ENCODE measurements at places on chromosomes 5 and 9. TPM values are rescaled to one million over a fixed set of nuclear protein-coding genes. Genes with fewer than 3 reads are reported as not detected.

DNA sequence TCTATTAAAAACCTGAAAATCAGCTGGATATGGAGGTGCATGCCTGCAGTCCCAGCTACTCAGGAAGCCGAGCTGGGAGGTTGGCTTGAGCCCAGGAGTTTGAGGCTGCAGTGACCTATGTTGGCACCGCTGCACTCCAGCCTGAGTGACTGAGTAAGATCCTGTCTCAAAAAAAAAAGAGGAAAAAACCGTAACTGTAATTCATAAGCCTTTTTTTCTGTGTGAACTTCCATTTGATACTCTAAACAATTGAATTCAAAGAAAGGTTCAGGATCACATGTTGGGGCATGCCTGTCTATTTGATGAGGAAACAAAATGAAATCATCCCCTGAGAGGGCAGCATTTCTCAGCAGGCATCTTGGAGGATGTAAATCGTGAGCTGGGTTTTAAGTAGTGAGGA is 38.8 kb downstream of the ITGA2 start:
- DNase-seq = no peak

GRCh38 chr9:81626511-81626910 is 62.8 kb downstream of the TLE1 start:
- DNase-seq = no peak

DNA sequence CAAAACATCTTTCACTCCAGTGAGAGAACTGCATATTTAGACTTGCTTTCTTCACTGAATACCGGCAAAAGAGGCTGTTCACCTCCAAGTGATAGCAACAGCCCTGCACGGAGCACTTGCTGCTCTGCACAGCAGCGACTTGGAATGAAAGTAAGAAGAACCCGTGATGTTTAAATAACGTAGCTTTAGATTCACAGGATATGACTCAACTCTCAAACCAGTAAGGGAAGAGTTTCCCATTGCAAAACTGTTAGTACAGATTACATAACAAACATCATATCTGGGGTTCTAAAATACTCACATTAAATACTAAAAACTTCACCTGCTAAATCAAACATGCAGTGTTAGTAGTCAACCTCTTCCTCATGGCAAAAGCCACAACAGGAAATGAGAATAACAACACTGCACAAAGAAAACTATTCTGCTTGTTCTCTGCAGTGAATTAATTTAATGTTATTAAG is 203.4 kb downstream of the MCTP1 start:
- DNase-seq = no peak

- DNase-seq = no peak
Measured at GRCh38 chr9:7777771-7778170, 21.8 kb downstream of the DMAC1 start.

PCDHB10 gene
- 8.7 TPM for polyA plus RNA-seq

GRCh38 chr5:44565360-44565759 is 176.1 kb upstream of the FGF10 start:
- DNase-seq = no peak

ANKRD34B gene
- polyA plus RNA-seq = 0.11 TPM

- DNase-seq = no peak
Measured at GRCh38 chr9:33809506-33809905, 7.5 kb upstream of the UBE2R2 start.

STXBP1 gene
- 32.2 TPM for polyA plus RNA-seq

GRCh38 chr5:108028412-108028811 is 353.5 kb downstream of the FBXL17 start:
- DNase-seq = no peak

DNA sequence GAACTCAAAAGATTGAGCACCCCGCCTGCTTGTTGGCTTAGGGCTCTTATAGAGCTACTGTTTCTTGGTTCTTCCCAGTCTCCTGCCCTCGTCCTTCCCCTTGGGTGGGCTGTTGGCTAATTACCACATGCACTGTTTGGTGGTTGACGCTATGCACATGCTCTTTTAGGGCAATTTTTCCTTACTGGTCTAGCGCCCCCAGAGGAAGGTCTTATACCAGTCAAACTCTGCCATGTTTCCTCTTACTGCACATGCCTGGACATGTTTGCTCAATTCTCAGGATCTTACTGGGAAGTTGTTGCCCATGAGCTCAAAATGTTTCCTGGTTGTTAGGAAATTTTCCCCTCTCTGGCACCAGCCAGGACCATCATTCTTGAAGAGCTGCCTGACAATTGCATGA is 101.9 kb downstream of the SLC28A3 start:
- DNase-seq = no peak

DNA sequence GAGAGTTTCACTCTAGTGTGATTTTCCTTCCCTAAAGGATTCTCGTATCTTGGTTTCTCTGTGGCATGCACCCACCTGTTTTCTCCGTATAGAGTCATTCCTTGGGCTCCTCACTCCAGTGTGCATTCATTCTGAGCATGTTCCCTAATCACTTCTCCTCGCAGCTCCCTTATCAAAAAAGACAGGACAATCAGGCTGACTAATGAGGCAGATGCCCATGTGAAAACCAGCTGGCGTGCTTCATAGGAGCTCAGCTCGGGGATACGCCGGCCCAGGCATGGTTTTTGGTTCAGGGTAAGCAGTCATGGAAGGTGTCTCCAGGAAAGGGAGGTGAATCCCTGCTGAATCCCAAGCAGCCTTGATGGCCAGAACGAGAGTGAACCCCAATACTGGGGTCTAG is 41.2 kb upstream of the INSYN2B start:
- DNase-seq = no peak

GRCh38 chr9:86643946-86644674 is 289.9 kb upstream of the TUT7 start:
- DNase-seq = no peak

PTGER4 gene
- 12.6 TPM for polyA plus RNA-seq

DNA sequence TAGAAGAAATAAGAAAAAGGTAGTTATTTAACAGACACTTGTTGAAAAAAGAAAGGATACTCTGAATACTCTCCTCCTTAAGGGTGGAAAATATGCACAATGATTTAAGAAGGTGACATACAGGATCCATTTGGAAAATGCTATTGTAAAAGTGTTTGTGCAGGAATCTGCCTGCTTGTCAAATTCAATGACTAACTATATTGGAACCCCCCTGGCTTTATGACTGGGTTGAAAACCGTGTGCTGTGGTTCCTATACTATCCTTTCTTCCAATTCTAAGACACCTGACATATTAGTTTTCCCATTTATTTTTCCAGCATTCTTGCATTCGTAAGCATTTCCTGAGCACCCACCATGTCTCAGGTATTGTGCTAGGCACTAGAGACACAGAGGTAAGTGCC is 220.0 kb downstream of the GLIS3 start:
- DNase-seq = no peak

- no peak for DNase-seq
Measured at GRCh38 chr5:55492449-55492848, 42.3 kb downstream of the PLPP1 start.

AMACR gene
- polyA plus RNA-seq = 86.9 TPM

DNA sequence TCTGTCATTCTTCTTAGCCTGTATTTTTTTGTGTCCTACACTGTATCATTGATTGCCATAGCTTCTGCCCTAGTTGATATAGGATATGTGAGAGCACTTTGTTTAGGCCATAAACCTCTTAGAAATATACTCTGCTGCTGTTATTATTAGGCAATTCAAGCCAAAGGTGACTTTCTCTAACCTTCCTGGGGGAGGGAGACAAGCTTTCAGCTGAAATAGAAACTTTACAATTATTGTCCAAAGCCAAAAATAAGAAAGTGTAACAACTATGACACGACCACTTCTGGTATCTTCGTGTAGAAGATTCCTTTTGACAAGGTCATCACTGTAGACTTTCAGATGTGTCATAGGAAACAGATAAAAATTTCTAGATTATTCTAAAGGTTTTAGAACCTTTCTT is 12.2 kb upstream of the CSNK1A1 start:
- no peak for DNase-seq

DNA sequence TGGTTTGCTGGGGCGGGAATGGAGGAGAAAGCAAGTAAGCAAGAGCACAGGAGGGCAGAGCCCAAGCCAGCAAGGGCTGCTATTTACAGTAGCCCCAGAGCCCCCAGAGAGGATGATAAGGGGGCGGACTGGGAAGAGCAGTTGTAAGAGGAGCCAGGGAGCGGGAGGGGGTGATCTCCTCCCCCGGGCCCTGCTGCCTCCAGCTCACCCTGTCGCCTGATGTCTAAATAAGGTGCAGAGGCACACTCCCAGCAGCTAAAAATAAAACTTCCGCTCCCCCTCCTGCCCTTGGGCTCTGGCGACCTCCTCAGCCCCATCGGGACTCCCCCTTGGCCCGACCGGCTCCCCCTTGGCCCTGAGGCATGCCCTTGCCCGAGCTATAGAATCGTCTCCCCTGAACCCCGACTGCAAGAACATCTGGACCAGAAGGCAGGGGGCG is 14.4 kb upstream of the CCDC69 start:
- no peak for DNase-seq

DNA sequence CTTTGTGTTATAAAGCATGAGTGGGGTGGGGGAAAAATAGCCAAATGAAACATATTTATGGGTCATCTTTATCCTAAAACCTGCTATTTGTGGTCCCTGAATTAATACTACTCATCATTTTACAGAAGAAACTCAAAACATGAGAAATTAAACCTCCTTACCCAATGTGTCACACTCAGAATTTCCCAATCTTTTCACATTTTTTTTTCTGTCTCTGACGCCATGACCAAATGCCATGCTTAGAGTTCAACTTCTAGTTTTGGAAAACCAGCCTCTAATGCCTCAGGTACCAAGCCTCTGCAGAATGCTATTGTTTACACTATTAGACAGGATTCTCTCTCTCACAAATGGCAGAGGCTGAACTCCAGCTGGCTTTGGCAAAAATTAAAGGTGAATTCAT is 505.5 kb upstream of the WWC1 start:
- no peak for DNase-seq

MEGF9 gene
- 21.7 TPM for polyA plus RNA-seq

MYMK gene
- 0.28 TPM for polyA plus RNA-seq

NCS1 gene
- 29.2 TPM for polyA plus RNA-seq

- DNase-seq = peak; percentile 45
Measured at GRCh38 chr5:149035372-149035790, 27.5 kb downstream of the SH3TC2 start.

DNA sequence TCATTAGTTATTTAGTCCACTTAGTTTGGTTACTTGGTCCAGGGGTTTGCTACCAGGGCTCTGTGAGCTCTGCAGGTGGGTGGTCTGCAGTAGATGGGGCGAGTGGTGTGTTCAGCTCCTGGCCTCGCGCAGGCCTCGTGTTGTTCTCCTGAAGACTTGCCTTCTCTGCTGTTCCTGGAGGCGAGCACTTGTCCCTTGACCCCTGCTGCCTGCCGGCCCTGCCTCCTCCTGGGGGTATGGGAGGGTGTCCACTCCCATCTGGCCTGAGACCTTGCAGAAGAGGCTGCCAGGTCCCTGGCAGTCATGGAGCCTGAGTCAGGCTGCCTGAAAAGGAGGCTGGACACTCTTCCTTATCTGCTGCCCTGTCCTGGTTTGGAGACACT is 137.0 kb downstream of the CACNA1B start:
- DNase-seq = no peak

GRCh38 chr9:70105147-70105546 is 61.5 kb downstream of the MAMDC2 start:
- no peak for DNase-seq

- no peak for DNase-seq
Measured at GRCh38 chr5:28743025-28743715, 1704.8 kb upstream of the CDH9 start.

DNA sequence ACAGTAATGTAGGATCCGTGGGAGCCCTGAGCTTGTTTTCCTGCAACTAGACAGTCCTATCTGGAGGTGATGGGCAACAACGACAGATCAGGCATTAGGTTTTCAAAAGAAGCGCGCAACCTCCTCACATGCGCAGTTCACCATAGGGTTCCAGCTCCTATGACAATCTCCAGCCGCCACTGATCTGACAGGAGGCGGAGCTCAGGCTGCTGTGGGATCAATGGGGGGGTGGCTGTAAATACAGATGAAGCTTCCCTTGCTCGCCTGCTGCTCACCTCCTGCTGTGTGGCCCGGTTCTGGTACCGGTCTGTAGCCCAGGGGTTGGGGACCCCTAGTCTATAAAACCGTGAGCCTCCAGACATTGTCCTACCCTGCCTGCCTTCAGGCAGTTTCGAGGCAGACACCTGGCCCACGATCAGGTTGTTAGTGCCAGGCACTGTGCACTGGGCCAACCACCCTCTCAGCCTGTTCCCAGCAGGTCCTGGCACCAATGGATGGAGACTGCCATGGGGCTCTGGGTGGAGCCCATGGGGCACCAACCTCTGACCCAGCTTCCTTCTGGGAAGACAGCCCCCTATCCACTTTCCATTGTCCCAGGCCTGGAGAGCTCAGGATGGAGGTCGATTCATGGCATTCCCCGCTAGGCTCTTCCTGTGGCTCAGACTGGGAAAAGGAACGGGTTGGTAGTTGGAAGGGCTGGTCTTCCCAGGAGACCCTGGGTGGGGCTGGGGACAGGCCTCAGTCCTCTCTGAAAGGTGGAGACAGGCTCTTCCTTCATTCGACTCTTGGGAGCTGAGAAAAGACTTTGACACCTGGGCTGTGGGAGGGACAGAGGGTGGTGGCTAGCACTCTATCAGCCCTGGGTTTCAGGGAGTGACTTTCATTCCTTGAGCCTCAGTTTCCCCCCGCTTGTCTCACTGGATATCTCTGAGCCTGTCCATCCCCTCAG is 1.7 kb downstream of the ENDOG start:
- no peak for DNase-seq

CDC23 gene
- polyA plus RNA-seq = 68.1 TPM

PCDHB7 gene
- polyA plus RNA-seq = 6.2 TPM

DNA sequence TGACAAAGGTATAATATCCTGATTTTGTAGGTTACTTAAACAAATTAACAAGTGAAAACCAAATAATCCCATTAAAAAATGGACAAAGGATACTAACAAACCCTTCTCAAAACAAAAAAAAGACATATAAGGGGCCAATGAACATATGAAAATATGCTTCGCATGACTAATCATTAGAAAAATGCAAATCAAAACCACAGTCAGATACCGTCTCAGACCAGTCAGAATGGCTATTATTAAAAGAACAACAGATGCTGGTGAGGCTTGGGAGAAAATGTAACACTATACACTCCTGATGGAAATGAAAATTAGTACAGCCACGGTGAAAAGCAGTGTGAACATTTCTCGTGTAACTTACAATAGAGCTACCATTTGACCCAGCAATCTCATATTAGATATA is 1542.2 kb upstream of the CDH9 start:
- DNase-seq = no peak

- DNase-seq = no peak
Measured at GRCh38 chr5:173093606-173094005, 37.5 kb downstream of the CREBRF start.

DNA sequence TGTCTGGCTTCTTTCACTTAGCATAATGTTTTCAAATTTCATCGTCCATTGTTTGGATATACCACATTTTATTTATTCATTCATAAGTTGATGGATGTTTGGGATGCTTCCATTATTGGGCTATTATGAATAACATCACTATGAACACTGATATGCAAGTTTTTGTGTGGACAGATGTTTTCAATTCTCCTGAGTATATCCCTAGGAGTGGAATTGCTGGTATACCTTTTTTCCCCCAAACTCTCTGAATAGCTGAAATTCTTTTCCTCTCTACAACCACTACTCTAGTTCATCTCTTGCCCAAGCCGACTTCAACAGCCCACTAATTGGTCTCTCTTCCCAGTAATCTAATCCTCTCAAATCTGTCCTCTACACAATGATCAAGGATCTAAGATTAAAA is 4.7 kb upstream of the ZFR start:
- no peak for DNase-seq

- DNase-seq = no peak
Measured at GRCh38 chr5:59285300-59286016, 608.1 kb downstream of the PDE4D start.

GRCh38 chr9:134965851-134966250 is 48.1 kb upstream of the FCN1 start:
- no peak for DNase-seq

Data from right renal pelvis (tissue), 4 donors.